Activated naive CD4-positive, alpha-beta T cell treated with anti-CD3 and anti-CD28 coated beads, Interleukin-2, amount 50 U/mL, for 16 hours (primary cell): ENCODE measurements at places on chromosomes 13 and 19.

GRCh38 chr13:50539791-50540530 lies 303.5 kb downstream of the DLEU7 start:
- DNase-seq, result no peak

DNA sequence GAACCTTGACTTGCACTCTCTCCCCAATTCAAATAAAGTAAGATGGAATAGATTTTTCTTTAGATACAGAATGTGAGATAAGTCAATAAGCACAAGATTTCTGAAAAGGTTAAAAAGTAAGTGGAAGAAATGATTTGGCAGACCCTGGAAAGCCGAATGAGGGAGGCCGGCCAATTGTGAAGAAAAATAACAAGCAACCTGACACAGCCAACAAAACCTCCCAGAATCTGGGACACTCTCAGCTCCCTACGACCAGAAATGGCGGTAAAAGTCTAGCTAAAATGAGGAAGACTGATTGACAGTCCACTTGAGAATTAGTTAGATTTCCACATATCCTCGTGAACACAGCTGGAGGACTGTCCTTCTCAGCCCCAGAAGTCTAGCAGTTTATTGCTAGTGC lies 85.4 kb downstream of the KLF12 start:
- no peak for DNase-seq

GRCh38 chr13:72565893-72566292 lies 161.5 kb downstream of the MZT1 start:
- no peak for DNase-seq

DNA sequence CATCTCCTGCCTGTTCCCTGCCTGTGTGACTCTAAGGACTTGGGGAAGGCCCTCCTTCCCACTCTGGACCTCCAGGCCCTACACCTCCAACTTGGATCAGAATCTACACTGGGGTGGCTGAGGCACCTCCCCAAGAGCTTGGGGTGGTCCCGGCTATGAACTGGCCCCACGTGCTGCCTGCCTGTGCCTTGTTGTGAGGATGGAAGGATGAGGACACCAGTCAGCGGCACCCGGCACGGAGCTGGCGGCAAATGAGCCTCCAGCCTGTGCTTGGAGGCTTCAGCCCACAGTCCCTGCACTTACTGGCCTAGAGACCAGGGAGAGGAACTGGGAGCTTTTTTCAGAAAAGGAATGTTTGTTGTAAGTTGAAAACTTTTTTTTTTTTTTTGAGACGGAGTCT lies 8.5 kb downstream of the AKAP8 start:
- no peak for DNase-seq

DNA sequence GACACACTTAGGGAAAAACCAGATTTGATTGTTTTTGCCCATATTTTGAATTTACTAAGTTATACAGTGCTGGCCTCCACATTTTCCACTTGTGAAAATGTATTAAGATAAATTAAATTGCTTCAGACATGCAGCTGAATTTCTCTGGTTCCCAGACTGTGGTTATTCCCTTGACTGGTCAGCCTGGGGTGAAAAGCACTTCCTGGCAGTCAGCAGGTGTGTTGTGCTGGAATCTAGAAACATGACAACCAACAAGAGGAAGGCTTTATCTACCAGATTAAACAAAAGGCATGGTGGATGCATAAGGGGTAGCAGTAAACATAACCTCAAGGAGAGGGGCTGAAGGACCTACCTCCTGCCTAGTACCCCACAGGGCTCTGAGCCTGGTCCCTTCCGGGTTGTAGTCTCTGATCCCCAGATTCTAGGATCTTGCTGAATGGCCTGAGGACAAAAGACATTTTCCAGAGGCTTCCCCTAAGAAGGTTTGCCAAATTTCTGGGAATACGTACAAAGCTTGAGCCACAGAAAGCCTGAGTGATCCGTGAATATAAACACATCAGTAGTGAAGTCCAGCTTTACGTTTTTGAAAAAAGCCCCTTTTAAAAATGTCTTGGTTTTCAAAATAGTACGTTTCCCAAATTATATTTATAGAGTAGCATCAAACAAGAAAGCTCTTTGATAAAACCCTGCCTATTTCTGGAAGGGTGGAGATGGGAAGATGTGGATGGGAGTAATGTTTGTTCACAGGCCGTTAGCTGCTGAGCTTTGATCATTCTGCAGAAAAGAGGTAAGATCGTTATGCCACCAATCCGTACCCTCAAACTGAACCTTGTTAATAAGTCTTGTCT lies 133.4 kb downstream of the LACC1 start:
- DNase-seq, result no peak

DNA sequence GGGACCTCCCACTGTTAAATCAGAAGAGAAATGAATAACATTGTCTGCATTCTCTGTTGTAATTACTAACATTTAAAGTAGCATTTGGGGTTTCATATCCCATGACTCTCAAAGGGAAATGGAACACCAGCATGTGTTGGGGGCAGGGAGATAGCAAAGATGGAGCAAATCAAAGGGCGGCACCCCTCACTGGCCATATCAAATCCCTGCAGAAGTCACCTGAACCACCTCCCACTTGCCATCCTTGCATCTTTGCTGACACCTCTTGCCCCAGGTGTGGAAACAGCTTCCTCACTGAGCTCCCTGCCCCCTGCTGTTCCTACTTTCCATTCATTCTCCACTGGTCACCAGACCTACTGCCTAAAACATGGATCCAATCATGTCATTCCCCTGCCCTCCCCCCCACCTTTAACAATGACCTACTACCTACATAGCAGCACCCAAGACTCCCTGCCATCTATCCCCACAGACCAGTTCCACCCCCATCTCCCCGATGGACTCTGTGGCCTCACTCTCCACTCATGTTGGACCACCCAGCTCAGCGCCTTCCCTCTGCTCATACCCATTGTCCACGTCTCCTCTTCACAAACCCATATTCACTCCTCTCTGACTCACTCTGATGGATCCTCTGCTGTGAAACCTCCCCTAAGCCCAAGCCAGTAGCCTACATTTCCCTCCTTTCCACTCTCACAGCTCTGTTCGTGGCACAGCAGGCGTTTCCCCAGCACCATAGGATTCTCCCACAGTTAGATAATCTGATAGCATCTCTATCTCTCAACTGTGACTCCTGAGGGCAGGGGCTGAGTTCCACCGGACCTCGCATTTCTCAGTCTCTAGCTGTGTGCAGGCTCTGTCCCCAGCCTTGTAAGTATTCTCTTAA lies 55.9 kb downstream of the DLEU7 start:
- DNase-seq, result no peak
